ENCODE measurements at places on chromosomes 7 and 10.

DNA sequence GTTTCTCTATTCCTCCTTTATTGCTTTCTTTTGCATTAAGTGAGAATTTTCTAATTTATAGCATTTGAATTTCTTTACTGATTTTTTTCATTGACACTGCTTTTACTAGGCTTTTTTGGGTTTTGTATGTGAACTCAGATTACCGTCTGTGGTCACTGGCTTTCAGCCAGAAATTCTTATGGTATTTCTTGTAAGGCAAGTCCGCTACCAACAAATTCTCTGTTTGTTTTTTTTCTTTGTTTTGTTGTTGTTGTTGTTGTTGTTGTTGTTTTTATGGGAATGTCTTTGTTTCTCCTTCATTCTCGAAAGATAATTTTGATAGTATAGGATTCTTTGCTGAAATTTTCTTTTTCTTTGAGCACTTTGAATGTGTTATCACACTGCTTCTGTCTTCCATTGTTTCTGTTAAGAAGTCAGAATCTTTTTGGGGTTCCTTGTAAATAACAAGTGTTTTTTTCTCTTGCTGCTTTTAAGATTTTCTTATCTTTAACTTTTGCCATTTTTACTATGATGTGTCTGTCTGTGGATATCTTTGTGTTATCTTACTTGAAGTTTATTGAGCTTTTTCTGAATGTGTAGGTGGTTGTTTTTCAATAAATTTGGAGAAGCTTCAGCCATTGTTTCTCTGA lies 7.2 kb downstream of the NET1 start:
- no peak for DNase-seq

DNA sequence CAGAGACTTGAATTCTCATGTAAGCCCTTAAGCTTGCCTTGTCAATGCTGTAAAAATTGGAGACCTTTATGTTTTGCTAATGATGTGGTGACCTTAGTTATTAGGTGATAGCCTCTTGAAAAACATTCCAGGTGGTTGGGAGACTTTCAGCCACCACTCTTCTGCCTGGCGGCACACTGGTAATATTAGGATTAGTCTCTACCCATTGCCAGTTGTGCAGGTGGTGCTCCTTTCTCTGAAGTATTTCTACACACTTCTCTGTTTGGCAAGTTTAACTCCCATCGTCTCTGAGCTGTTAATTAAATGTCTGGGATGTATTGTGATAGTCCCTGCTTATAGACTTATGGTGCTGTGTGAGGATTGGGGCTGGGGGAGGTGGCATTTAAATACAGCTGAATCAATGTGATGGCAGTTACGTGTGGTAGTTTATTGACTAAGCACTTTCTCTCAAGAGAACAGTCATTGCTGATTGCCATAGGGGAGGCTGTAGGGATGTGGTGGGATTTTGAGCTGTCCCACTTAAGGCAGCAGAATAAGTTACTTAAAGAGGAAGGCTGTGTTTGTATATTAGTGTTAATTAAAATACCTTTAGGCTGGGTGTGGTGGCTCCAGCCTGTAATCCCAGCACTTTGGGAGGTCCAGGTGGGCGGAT lies 61.7 kb downstream of the DAGLB start:
- DNase-seq, result no peak

DNA sequence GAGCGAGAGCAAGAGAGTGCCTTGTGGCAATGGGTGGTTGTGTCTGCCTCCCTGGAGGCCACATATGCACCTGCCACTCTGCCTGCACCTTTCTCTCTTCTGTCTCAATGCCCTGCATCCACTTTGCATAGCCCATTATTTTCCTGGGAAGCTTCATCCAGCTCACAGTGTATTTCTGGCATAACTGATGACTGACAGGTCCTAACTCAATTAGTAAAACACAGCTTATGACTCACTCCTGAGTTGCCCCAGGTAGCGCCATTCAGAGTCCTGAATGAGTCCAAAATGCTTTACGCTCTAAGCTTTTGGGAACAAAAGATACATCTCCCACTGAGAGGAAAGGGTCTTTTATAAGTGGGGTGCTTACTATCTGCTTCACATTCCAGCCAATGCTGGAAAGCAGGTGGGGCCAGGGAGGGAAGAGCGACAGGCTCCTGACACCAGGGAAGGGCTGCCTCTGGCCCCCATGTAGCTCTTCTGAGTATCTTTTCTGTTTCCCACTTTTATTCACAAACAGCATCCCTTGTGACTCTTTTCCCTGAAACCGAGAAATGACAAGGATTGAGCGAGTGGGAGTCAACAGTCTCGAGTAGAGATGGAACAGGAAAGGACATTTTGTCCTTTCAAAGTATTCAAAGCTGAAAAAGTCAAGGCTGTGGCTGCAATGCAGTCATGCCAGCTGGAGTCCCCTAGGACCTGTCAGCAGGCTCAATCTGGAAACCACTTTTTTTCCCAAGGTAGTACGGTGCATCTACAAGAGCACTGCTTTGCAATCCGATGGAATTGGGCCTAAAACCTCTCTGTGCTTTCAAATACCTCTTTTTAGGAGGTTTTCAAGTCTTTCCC lies 479.3 kb upstream of the PODXL start:
- DNase-seq, result no peak

GRCh38 chr10:60086421-60086820 lies 180.1 kb upstream of the CCDC6 start:
- DNase-seq, result no peak

DNA sequence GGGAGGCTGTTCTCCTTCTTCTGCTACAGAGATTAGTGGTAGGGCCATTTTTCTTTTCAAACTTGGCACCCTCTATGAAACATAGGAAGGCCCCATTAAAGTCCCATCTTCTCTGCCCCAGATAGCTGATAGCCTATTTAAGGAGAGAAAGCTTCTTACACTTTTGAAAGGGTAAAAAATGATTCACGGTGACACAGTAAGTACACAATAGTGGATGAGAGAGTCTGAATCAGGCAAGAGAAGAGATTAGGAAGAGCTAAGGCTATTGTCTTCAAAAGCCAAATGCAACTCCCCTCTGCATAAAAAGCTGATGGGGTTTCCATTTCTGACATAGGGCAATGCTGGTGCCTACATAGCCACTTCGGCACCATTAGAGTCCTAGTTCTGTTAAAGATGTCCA lies 3.6 kb downstream of the INA start:
- DNase-seq, result no peak

DNA sequence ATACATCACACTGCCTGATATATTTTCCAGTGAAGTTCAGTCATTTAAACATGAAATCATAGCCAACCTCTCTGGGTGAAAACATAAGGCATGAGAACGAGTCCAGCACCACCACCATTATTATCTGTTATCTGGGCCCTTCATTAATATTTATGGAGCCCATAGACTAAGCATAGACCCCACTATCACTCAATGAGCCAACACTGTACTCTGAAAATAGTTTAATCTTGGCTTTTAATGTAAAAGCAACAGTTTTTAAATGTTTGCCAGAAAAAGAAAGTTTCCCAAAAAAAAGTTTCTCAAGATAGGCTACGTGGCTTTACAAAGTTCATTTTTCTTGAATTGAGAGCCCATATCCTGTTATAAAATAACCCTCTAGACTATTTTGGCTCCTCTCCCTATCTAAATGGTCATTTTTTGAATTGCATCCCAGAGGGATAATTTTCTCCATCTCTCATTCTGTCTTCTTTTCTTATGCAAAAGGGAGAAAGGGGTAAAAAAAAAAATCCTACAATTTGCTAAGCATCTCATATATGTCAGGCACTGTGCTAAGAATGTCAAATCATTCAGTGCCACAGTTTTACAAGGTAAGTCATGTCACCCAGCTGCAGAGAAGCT lies 66.1 kb downstream of the FZD1 start:
- DNase-seq, result no peak

DNA sequence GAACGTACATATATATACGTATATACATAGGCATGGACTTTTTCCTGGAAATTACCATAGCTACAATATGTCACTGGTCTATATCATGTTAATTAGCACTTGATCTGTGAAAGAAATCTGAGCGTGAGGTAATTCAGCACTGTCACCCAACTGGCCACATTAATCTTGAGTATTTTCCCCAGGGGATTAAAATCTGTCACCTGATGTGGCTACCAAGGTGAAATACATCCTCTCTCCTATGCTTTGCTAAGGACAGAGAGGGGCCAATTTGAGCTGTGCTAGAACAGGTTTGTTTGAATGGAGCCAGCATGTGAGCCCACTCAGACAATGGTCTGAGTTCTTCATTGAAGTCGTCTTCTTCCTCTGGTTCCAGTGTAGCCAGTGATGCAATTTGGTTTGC lies 33.3 kb downstream of the CYCS start:
- DNase-seq, result no peak

GRCh38 chr7:128791972-128792327 lies 182 bp downstream of the CCDC136 start:
- DNase-seq, result no peak

DNA sequence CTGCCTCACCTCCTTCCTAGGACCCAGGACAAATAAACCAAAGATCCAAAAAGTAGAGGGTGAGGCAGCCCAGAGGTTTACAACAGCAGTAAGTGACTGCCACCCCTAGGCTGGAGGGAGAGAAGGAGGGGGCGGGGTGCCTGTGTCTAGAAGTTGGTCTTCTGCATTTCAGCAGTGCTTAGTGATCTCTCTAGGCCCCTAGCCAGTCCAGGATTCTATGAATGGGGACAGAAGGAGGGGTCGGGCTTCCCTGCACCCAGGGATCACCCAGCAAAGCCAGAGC lies 62.8 kb upstream of the KDM7A start:
- no peak for DNase-seq

GRCh38 chr10:101920546-101920945 lies 76.9 kb upstream of the KCNIP2 start:
- DNase-seq, result no peak

- no peak for DNase-seq
These were observed 64.6 kb upstream of the KCNMA1 start for GRCh38 chr10:77702166-77702565.

- no peak for DNase-seq
These were observed 138.9 kb upstream of the LYZL1 start for GRCh38 chr10:29150010-29150409.

- no peak for DNase-seq
These were observed 15.3 kb downstream of the GPRIN2 start for GRCh38 chr10:46541017-46541661.

- DNase-seq, result no peak
These were observed 618.3 kb downstream of the LRMDA start for GRCh38 chr10:76049581-76050290.

- no peak for DNase-seq
These were observed 15.1 kb downstream of the FAM53B start for GRCh38 chr10:124728830-124729661.

GRCh38 chr10:77007834-77008233 lies 629.8 kb downstream of the KCNMA1 start:
- no peak for DNase-seq

- no peak for DNase-seq
These were observed 57.2 kb downstream of the AKR1E2 start for GRCh38 chr10:4883079-4883739.

- no peak for DNase-seq
These were observed 42.9 kb downstream of the MKLN1 start for GRCh38 chr7:131370523-131370968.

GRCh38 chr7:32025381-32026082 lies 44.7 kb downstream of the PDE1C start:
- no peak for DNase-seq

Measured in NCI-H1092 (cell line).